ENCODE measurements at places on chromosomes 4 and X.

DNA sequence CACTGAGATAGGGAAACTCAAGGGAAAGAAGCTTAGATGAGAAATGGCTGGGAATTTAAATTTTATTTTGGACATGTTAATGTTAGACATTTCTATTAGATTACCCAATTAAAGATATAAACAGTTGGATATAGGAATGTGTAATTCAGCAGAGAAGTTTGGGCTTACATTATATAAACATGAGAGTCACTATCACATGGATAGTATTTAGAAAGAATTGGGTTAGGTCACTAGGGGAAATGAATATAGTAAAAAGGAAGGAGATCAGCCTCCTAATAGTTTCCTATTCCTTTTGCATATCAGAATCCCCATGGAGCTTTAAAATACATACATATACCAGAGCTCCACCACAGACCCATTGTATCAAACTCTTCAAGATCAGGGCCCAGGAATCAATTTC is 19.6 kb upstream of the CXCL5 start:
- no peak for DNase-seq

GRCh38 chr4:109912706-109913595 is at the start of gene EGF:
Gene EGF, plus strand, starts transcription at chr4:109912883. Its CDS starts 453 bp downstream, at chr4:109913336.
- DNase-seq, result no peak

GRCh38 chr4:127355743-127356142 is 277.0 kb upstream of the INTU start:
- no peak for DNase-seq

- DNase-seq, result no peak
Observed at GRCh38 chr4:3215733-3216132, 33.2 kb upstream of the MSANTD1 start.

- DNase-seq, result no peak
Observed at GRCh38 chr4:47703956-47704355, 133.9 kb downstream of the CORIN start.

- no peak for DNase-seq
Observed at GRCh38 chrX:17038277-17038676, 91.8 kb downstream of the REPS2 start.

DNA sequence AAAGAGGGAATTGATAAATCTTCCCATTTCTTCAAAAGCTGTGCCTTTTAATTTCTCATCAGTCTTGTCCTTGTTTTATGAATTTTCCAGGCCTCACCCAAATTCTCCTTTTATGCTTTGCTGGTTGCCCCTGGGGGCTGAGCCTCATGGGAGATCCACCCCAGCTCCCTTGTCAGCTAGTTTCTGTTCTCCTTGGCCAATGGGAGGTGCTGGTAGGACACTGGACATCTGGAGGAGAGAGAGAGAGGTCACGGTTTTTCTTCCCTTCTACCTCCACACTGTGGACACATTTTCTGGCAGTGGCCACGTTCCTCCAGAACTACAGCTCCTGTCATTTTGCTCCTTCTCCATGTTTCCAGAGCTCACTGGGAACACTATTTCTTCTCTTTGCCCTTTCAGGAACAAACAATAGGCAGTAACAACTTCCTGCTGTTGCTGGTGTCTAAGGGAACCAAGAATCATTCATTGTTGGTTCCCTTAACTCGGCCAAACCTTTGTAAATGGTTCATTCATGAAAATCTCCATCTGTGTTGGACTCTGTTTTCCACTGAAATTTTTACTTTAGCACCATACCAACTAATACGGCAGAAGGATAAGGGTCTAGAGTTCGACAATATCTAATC is 334.5 kb downstream of the GPAT3 start:
- no peak for DNase-seq

GRCh38 chrX:39811376-39811775 is 286.4 kb downstream of the BCOR start:
- no peak for DNase-seq

DNA sequence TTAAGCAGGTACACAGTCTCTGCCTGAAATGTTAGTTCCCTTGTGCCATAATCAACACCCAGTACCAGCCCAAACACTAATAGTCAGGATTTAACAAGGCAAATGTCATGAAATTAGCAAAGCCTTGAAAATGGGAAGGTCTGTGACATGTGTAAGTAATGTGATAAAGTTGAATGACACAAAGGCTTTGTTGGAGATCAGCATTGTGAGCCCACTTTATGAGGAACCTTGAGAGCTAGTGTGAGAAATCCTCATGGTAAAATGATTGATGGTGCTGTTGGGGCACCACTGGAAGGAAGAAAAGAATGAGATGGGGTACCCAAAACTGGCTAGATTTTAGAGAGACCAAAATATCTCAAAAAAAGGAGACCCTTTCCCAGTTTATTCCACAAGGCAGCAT is 3.3 kb upstream of the LIN54 start:
- DNase-seq, result no peak

DNA sequence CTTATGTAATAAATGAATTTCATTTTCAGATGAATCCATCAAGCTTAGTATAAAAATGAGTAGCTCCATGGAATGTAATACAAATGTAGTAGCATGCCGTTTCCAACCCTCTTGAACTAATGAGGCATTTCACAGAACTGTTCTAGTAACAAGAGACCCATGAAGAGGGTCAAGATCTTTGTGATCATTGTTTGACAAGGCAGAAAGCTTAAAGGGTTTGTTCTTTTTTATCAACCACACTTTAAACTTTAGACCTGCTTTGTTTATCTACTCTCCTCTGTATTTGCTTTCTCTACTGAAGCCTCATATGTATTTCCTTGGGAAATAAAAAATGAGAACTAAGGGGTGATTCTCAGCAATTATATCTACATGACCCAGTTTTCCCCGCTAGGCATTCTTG is 513.9 kb downstream of the ARAP2 start:
- no peak for DNase-seq

GRCh38 chrX:101452056-101452455 is 33.2 kb upstream of the ARMCX4 start:
- no peak for DNase-seq

- DNase-seq, result no peak
Observed at GRCh38 chr4:162640152-162640551, 476.4 kb upstream of the FSTL5 start.

DNA sequence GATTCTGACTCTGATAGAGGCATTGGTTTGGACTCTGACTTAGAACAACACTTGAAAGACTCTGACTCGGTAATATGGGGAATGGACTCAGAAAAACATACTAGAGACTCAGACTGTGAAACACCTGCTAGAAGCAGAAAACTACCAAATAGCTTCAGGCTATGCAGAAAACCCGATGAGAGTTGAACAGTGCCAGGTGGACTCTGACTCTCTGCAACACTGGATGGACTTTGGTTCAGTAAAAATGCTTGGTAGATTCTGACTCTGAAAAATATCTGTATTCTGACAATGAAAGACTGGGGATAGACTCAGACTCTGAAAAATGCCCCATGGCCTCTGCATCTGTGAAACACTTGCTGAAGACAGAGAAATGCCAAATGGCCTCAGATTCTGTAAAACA is 215.1 kb upstream of the HDX start:
- DNase-seq, result no peak

GRCh38 chr4:84493092-84493850 is 5.8 kb downstream of the NKX6-1 start:
- DNase-seq, result no peak

- DNase-seq, result no peak
Observed at GRCh38 chr4:80058740-80059139, 14.3 kb downstream of the ANTXR2 start.

DNA sequence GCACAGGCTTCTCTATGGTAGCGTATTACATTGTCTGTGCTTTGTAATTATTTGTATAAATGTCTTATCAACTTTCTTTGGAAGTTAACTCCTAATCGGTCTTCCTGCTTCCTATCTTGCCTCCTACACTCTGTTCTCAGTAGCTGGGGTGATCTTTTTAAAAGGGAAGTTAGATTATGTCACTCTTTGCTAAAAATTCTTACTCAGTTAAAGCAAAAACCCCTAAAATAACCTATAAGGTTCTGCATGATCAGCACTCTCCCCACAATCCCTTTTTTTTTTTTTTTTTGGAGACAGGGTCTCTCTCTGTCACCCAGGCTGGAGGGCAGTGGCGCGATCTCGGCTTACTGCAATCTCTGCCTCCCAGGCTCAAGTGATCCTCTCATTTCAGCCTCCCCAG is 2.6 kb upstream of the PRPS1 start:
- no peak for DNase-seq

- no peak for DNase-seq
Observed at GRCh38 chrX:126376465-126376864, 176.1 kb downstream of the DCAF12L1 start.

DNA sequence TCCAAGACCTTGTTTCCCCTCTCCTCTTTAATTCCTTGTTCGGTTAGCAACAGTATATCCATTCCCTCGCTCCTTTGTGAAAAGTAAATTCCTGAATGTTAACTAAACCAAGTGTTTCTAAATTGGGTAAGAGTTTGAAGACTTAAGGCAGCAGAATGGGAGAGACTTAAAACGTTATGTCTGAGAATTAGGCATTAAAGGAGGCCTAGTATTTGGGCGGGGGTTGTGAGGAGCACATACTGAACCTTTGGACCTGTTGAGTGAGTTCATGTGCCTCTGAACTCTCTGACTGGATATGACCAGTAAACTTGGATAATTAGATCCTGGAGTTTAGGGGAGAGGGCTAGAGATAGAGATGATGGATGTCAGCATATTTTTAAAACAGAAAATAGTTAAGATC is 1.2 kb downstream of the MSMO1 start:
- no peak for DNase-seq

DNA sequence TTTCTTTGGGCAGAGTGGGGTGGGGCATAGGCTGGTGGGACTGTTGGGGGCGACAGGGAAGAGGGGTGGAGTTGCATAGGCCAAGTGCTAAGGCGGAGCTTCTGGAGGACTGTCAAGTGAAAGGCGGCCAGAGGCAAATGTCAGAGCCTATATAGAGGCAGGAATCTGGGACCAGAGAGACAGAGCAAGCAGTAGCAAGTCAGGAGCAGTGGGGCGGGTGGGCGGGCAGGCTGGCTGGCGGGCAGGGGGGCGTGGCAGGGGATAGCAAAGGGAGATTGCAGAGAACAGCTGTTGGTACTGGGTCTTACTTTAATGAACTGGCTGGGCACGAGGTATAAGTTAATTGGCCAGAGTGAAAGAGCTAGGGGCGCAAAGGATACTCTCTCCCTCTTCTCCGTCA is 89.8 kb downstream of the RTL9 start:
- no peak for DNase-seq

- DNase-seq, result no peak
Observed at GRCh38 chr4:179894066-179894778, 2349.0 kb upstream of the TENM3 start.

DNA sequence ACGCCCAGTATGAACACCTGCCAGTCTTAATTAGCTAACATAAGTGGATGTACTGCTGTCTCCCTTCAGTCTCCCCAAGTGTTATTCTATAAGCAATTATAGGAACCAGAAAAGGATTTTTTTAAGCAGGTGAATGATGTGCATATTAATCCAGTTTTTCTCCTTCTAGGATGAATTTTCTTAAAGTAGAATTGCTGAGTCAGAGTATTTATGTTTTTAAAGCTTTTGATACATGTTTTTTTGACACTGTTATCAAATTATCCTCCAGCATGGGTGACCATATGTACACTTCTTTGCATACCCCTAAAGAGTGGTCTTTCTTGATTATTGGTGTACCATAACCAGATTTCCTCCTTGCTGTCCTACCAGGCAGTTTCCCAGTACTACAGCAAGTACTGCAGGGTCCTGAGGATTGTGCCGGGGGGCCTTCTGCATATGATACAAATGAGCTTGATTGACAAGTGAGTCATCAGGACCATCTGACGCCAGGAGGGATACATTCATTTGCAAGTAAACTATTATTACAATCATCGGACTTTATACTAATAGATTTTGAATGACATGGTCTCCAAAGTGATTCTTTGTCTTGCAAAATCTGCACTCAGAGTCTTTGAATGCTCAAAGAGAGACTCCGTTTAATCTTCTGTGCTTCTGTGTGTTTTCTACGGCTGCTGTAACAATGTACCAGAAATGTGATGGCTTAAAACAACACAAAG is 10.7 kb upstream of the PCYT1B start:
- no peak for DNase-seq

GRCh38 chr4:90357117-90357710 is 230.0 kb downstream of the CCSER1 start:
- DNase-seq, result peak; percentile 52

GRCh38 chr4:101141230-101141629 is 206.1 kb downstream of the PPP3CA start:
- no peak for DNase-seq

GRCh38 chr4:147975325-147975724 is 243.4 kb downstream of the ARHGAP10 start:
- DNase-seq, result no peak

DNA sequence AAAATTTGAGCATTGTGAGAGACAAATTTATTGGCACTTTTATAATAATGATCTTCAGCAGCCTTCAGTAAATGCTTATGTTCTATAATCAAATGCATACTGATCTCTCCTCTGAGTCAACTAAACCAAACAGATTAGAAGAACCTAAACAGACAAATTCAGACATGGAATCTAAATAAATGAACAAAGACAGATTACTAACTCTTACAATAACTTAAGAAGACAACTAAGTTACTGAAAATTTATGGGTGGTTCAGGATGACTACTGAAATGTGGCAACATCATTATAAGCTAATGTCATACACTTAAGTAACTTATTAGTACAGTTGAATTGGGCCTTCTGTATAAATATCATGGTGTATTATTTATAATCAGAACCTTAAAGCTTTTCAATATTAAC is 127.3 kb downstream of the NEK1 start:
- DNase-seq, result no peak

DNA sequence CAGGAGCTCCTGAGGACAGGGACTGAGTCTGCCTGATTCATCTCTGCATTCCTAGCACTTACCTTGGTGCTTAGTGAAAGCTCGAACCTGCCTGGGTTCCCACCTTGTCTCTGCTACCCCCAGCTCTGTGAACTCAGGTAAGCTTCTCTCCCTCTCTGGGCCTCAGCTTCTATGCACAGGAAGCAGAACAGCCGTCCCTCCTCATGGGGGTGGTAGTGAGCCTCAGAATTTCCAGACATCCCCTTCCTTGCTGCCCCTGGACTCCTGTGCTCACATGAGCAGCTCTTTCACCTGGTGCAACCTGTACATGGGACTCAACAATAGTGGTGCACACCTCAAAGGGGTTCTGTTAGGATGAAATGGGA is 50.8 kb downstream of the HTRA3 start:
- no peak for DNase-seq

- peak; percentile 36 for DNase-seq
Observed at GRCh38 chr4:100649417-100649816, 131.6 kb upstream of the EMCN start.

DNA sequence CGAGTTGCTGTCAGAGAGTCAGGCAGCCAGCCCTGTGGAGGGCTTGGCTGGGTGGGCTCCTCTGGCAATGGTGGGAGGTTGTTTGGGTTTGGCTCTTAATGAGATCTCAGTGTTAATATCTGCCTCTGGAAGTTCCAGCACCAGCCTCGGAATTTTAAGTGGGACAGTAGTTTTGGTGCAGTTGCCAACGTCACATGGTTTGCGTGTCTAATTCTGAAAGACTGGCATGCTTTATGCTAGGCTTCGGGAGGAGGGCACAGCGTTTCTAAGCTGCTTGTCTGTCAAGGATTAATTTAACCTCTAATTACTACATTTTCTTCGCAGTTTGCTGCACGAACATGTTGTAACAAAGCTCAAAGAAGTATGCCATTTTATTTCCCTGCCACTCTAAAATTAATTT is 9.2 kb downstream of the MAMLD1 start:
- DNase-seq, result no peak

GRCh38 chr4:145183581-145183980 is 3.2 kb upstream of the OTUD4 start:
- no peak for DNase-seq
